Fibroblast of skin of abdomen (primary cell): ENCODE measurements at places on chromosomes 3 and 15.

DNA sequence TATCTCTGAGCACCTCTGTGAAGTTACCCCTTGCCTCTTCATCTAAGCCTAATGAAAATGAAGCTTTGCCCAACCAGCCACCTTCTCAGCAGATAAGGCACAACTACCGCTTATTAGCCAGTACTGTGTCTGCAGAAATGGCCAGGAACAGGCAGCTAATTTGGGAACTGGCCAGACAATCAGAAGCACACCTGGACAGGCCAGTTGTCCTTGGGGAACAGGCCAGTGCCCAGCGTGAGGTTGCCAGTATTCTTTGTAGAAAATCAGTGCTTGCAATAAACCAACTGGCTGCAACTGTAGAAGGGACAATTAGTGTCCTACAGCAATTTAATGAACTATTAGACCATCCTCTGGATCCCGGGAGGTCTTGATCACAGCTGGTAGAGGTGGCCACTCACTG is 10.4 kb upstream of the TMEM87A start:
- no peak for DNase-seq

DNA sequence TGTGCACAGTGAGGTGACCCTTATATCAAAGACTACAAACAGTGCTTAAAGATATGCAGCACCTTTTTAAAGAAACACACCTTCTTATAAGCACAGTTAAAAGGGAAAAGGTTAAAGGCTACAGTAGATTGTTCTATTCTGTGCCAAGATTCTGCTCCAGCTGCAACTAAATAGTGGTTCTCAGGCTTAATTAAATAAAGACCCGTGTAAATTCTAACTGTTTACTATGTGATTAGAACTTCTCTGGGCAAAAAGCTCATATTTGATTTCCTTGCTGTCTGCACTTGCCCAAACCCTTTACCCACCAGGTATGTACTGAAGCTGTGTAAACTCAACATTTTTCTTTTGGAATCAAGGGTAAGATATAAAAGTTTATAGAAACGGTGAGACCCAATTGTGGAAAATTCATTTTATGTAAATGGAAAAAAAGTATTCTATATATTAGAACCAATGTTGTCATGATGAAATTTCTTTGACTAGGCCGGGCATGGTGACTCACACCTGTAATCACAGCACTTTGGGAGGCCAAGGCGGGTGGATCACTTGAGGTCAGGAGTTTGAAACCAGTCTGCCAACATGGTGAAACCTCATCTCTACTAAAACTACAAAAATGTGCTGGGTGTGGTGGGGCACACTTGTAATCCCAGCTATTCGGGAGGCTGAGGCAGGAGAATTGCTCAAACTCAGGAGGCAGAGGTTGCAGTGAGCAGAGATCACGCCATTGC is 230.6 kb downstream of the MECOM start:
- no peak for DNase-seq

DNA sequence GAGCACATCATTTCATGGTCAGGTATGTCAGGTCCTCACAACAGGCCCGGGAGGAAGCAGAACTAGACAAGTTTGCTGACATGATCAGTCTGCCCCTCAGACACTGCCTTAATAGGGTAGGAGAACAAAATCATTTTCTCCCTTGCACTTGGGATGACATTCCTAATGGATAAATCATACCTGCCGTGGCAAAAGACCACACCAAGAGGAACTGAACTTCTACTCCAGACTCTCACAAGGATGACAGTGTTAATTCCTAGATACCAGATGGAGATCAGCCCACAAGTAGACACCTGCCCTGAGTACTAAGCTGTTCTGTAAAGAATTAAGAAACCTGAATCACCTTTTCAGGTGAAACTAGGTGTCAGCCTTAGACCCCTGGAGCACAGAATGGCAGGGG is 19.5 kb downstream of the SIAH2 start:
- DNase-seq: peak; percentile 75

DNA sequence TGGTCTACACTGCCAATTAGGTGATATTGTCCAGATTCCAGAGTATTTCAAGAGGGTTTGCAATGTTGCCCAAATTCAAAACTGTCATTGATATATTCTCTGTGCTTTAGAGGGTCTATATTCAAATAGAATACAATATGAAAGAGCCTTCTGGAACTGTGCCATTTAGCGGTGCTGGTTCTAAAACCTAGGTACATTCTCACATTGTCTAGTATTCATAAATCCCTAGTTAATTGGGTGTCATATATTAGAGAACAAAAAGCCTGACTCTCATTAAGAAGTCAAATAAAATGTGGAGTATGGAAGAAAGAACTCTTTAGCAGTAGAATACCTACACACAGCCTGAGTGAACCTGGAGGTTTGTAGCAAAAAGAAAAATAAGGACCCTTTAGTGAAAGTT is 447.9 kb downstream of the CNTN6 start:
- no peak for DNase-seq

DNA sequence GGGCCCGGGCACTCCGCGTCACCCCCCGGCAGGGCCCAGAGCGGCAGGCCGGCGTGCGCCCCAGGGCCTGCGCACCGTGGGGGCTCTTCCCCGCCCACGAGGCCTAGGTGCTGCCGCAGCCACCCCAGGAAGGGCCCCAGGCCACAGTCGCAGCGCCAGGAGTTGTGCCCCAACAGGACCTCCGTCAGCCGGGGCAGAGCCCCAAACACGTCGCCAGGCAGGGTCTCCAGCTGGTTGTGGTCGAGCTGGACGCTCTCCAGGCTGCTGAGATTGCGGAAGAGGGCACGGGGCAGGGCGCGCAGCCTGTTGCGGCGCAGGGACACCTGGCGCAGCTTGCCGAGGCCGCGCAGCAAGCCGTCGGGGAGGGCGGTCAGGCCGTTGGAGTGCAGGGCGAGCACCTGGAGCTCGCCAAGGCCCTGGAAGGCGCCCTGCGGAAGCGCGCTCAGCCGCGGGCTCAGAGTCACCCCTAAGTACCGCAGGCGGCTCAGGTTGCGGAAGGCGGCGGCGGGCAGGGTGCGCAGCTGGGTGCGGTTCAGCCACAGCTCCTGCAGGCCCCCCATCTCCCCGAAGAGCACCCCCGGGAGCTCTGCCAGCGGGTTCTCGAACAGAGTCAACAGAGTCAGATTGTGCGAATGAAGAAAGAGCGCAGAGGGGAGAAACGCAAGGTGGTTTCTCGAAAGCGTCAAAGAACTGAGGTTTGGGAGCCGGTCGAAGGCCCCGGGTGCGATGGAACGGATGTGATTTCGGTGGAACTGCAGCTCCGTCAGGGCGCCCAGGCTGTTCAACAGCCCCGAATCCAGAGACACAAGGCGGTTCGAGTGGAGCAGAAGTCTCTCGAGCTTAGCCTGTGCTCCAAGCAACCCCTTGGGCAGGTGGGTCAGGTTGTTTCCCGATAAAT is 2.0 kb downstream of the GP5 start:
- no peak for DNase-seq

- DNase-seq: no peak
Measured at GRCh38 chr3:131494706-131495105, 8.1 kb downstream of the MRPL3 start.

GRCh38 chr3:166388321-166388720 is 551.1 kb upstream of the BCHE start:
- DNase-seq: no peak

GRCh38 chr15:101177866-101178265 is 74.0 kb downstream of the CHSY1 start:
- no peak for DNase-seq

DNA sequence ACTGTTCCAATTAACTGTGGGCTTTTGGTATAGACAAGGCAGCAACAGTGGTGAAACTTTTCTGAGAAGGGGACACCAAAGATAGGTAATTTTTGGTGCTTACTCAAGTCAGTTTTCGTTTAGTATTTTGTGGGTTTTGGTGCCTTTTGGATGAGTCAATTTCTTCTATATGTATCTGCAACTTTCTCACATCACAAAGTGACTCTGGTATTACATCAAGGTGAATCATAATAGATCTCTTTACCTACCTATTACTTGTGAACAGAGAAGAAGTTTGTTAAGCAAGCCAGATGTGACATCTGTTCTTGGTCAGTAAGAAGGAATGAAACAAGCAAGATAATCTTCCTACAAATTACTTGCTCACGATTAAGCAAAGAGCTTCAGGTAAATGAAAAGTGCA is 732.4 kb upstream of the DPPA4 start:
- no peak for DNase-seq

GRCh38 chr3:10041034-10041433 is 14.8 kb downstream of the FANCD2 start:
- no peak for DNase-seq

DNA sequence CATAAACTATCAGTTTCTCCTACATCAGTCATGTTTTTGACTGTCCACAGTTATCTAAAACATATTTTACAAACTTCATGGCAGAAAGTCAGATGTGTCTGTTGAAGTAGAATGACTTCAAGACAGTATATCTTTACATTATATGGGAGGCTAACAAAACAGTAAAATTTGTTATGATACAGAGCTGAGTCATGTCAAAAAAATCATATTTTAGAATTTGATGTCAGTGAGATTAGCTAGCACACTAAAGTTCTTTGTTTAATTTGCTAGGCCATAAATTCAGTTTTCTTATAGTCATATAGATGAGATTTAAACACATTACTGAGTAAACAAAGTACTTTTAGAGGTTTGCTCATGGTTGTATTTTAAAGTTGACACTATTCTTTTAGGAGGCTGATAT is 80.3 kb upstream of the IGSF10 start:
- DNase-seq: peak; percentile 50

DNA sequence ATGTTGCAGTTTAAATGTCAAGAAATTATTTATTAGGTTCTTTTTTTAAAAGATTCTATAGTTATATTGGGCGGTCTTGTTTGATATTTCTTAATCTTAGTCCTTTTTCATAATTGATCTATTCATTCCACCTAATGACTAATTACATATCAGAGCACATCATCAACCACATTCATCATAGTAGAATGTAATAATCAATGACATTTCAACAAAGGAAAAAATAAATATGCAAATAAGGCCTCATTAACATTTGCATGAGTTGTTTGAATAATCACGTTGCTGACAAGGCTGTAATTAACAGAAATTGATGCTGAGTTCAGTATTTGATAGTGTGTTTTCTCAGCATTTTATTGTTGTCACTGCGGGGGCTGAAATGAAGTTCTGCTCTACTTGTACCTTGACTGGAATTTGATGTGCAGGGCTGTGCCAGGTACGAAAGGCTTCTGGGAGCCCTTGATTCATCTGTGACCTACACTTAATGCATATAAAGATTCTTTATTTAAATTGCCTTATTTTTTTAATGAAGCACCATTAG is 215.7 kb downstream of the TCF12 start:
- no peak for DNase-seq

- no peak for DNase-seq
Measured at GRCh38 chr3:32334675-32335074, 57.0 kb upstream of the CMTM7 start.

- no peak for DNase-seq
Measured at GRCh38 chr3:133463347-133463860, 63.5 kb downstream of the BFSP2 start.

GRCh38 chr15:66635817-66636216 is 66.2 kb upstream of the SMAD6 start:
- no peak for DNase-seq

DNA sequence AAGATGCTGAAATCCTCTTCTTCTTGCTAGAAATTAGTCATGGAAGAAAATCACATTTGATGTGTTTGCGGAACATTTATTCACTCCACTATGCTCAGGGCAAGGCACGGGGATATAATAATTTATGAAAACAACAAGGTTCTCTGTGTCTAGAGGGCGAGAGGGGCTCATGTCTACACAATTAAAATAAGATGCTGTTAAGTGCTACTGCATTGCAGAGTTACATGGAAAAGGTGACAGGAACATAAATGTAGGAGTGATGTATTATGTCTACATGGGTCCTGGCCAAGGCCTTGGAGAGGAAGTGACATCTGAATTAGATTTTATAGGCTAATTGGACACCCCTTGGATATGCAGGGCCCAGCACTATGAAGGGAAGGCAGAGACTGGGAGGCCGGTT is 96.1 kb downstream of the SV2B start:
- DNase-seq: no peak

DNA sequence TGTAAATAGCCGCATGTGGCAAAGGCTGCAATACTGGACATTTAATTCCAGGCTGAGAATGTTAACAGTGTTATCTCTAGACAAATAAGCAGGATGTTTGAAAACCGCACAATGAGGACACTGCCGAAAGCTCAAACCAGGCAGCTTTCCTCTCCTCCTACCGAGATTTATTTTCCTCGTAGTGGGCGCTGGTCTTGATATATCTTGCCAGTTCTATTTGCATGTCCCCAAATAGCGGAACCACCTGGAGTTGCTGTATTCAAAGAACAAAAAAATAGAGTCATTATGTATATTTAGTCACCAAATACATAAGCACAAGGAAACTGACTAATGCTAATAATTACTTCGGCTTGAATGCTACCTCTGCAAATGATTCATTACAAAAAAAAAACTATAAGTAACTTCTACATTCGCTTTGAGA is 46.5 kb downstream of the CYFIP1 start:
- no peak for DNase-seq

DNA sequence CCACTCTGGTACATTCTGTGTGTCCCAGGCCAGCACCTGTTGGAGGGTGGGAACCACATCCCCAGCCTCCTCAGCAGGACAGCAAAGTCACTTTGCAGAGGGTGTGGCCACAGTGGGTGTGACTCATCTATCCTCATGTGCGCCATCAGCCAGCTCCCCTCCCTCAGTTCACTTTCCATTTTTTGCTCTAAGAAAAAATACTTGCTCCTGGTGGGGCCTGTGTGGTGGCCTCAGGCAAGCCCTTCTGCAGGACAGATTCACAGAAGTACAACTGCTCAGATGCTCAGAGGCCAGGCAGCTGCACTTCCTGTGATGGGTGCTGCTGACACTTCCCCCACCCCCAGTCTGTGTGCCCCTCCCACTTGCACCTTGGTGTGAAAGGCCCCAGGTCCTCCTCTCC is 78.3 kb upstream of the ALDH1L1 start:
- DNase-seq: no peak

GRCh38 chr15:67732671-67733374 is 92.5 kb upstream of the SKOR1 start:
- DNase-seq: no peak

GRCh38 chr3:144564011-144564410 is 592.4 kb downstream of the DIPK2A start:
- no peak for DNase-seq

DNA sequence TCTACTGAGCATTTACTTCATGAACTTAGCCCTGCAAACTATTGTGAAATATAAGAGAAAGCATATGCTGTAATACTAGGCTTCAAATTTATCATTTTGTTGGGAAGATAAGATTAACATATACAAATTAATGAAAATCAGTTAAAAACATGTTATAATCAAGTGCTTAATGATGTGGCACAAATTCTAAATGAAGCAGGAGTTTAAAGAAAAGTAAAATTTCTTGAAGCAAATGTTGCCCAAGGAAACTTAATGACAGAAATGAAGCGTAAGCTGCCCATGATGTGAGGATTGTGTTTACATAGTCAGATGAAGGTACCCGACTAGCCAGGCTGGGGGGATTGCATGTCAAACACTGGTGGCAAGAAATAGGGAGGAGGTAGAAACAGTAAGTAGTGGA is 103.1 kb upstream of the GAP43 start:
- no peak for DNase-seq

- peak; percentile 64 for DNase-seq
Measured at GRCh38 chr3:122533931-122534334, 19.2 kb upstream of the KPNA1 start.

GRCh38 chr3:132088291-132088690 is 53.5 kb upstream of the CPNE4 start:
- no peak for DNase-seq

GRCh38 chr3:35709691-35710090 is 70.4 kb downstream of the ARPP21 start:
- DNase-seq: no peak

GRCh38 chr15:81029414-81030300 is 28.9 kb downstream of the TLNRD1 start:
- peak; percentile 28 for DNase-seq
